Foreskin fibroblast (primary cell): ENCODE measurements at places on chromosomes 1 and 21.

DNA sequence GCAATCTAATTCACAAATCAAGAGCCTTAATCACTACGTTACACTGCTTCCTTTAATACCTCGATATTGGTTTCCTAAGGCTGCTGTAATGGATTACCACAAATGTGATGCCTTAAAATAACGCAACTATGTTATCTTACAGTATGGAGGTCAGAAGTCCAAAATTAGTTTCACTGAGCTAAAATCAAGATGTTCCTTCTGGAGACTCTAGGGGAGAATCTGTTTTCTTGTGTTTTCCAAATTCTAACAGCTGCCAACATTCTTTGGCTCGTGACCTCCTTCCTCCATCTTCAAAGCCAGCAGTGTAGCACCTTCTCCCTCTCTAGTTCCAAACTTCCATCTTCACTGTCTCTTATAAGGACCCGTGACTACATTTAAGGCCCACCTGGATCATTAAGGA is 335.0 kb upstream of the NFIA start:
- no peak for DNase-seq

DNA sequence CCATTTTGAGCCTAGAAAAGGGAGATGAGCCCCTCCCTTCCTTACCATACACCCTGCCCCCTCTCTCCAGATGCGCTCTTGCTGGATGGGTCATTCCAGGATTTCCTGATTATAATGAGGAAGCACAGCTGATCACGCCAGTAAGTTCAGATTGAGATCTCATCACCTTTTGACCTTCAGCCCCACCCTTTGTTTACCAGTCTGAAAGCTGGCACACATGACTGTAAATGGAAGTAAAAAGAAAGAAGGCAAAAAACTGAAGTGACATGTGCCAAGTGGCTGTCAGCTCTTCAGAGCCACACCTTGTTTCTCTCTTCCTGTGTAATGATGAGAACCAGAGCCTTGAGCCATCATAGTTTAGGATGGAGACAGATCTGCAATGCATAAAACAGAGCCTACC is 27.9 kb downstream of the S1PR1 start:
- DNase-seq = peak; percentile 39

- no peak for DNase-seq
Observed at GRCh38 chr21:34132926-34133325, 59.5 kb downstream of the MRPS6 start.

DNA sequence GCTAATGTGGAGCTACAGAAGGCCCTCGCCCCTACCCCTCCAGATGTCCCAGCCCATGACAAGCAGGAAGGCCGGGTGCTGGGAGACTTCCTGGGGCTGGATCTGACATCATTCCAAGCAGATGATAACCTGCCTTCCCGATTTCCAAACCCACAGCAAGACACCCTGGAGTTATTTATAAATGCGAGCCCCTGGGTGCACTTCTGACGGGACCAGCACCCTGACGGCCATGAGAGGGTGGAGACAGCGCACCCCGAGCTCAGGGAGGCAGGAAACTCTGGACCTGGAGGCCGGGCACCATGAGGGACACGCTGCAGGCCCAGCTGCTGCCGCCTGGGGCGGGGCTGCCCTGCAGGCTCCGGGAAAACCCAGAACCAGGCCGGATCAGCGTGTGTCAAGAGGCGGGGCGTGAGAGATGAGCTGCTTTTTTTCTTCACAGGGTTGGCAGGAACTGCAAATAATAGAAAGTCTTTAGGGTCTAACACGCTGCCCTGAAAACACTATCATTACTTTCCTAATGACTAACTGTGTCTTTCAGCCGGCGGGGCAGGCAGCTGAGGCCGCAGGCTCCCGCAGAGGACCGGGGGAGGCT is 2.5 kb upstream of the PCBP3 start:
- peak; percentile 53 for DNase-seq

- no peak for DNase-seq
Observed at GRCh38 chr21:31889460-31889859, 16.6 kb downstream of the HUNK start.

- no peak for DNase-seq
Observed at GRCh38 chr1:161229896-161230295, 4.0 kb downstream of the TOMM40L start.

GRCh38 chr1:53308506-53308905 is 19.4 kb downstream of the LRP8 start:
- DNase-seq = no peak

DNA sequence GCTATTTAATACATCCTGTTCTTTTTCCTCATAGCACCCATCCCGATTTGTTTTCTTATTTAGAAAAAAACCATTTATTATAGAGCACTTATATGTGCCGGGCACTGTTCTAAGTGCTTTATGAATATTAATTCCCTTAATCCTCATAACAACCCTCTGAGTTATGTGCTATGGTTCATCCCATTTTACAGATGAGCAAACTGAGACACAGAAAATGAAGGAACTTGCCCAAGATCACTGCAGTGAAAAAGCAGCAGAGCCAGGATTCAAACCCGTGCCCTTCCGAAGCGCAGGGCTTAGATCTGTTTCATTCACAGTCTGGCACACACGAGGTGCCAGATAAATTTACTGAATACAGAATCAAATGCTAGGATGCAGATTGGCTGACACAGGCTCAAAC is 85.1 kb upstream of the ZC3H12A start:
- DNase-seq = no peak

DNA sequence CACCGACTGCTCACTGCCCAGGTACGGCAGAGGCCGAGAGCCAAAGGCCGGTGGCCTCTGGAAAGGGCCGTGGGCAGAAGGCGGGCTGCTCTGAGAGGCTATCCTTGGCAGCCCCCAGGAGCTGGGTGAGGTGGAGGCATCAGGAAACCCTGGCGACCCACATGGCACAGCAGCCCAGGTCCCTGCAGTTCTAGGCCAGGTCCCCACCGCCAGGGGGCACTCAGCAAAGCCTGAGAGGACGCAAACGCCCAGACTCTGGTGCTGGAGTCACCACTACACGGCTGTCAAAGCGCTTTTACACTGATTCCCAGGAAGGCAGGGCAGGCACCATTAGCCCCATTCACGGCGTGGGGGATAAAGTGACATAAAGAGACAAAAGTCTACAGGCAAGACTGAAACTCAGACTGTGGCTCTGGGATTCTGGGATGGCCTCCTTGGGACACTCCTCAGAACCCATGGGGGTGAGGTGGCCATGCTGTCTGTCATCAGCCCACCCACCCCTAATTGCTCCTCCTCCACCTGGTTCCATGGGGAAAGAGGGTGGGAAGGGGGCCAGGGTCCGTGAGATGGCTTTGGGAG is 4.9 kb downstream of the PLEKHG5 start:
- DNase-seq = peak; percentile 71
